ENCODE measurements at places on chromosomes 5 and 9.

DNA sequence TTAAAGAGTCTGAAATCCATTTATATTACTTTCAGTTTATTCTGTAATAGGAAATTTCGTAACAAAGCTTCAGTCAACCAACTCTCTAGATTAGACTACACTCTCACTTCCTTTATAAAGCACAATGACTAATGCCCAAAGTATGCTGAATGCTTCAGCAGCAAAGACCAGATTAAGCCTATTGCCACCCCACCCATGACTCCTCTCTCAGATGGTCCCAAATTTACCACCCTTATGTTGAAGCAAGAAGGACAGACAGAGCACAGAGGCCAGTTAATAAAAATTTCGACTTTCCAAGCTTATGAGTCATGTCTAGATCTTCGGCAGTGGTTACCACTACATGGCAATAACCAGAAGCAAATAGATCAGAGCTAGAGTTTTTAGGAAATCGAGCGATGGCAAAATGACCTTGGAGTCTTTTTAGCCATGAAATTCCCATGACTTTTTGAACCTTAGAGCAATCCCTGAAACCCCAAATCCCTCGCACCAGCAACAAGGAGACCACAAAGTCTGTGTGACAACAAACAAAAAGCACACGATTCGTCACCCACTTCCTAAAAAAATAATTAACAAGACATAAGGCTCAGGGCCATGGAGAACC, 287.8 kb upstream of the RASA1 start:
- no peak for DNase-seq

DNA sequence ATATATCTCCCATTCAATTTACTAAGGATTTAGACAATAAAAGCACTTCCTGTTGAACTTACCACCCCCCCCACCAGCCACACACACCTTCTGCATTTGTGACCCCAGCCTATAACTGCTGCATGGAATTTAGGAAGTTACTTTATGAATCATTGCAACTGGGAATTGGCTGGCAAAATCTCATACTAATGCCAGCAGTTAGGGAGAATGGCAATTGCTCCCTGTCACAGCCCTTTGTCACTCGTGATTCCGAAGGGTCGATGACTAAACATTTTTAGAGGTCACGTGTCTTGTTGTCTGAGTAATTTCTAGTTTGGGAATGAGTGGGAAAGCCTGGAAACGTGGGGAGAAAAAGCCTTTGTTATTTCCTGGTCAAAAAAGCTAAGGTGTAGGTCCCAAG, 46.6 kb upstream of the PCA3 start:
- no peak for DNase-seq

DNA sequence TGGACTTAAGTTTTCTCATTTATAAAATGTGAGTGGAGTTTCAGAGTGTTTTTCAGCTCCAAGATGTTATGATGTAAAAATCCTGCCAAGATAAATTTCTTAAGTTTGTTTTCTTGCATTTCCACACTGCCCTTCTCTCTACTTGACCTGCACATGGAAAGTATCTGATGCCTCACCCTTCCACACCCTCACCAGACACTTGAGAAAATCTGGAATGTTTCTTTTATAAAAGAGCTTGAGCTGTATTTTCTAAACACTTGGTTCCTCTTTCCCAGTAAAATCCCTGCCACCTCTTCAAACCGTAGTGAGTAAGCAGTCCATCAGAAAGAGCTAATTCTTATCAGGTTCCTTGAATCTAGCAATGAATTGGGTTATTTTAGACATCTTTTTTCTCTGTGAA, 42.9 kb downstream of the FOXD1 start:
- DNase-seq, result no peak

DNA sequence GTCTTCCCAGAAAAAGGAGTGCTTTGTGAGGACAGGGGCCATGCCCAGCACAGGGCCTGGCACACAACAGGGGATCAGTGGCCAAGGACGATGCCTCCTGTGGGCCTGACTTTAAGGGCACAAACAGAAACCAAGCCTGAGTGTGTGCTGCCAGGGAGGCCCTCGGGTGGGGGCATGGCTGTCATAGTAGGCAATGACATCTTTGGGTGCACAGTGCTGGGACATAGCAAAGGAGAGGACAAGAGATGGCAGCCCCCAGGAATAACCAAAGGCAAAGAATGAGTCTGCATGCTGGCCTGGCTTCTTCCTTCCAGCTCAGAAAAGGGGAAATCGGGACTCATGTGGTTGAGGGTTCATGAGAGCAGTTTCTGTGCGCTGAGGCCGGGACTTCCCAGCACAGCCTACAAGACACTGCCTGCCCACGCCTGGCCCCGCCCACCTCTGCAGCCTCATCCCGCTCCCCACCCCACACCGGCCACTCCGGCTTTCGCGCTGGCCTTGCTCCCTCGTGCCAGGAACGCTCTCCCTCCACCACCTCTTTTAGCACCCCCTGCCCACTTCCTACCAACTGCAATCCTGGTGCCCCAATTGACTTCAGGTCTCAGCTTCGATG, 13.8 kb upstream of the LHX2 start:
- DNase-seq, result no peak

GRCh38 chr9:115524453-115525059, 406.6 kb upstream of the TNC start:
- peak; percentile 0 for DNase-seq

- DNase-seq, result peak; percentile 60
Measured at GRCh38 chr9:128150594-128151308, 1.5 kb downstream of the LCN2 start.

GRCh38 chr9:120524038-120524437, 55.9 kb downstream of the CDK5RAP2 start:
- DNase-seq, result no peak

DNA sequence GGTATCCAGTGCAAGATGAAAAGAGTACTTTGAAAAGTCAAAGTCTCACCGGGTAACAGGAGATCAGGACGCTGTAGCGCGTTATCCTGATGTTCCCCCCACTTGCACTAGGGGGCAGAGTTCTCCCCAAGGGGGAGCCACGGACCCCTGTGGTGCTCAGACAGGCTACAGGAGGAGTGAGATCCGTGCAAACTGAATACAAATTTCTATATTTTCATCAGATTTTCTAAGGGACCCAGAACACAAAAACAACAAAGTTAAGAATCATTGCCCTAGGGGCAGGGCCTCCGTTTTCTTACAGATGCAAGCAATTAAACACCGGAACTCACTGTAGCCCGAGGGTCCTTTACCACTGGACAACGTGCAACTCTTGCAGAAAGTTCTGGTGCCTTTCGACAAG, 2.0 kb downstream of the MYO10 start:
- peak; percentile 37 for DNase-seq

GRCh38 chr9:137157618-137158415, 12.0 kb downstream of the LRRC26 start:
- no peak for DNase-seq

All from GM12891 (cell line).